Muscle of arm (tissue), 14 donors: ENCODE measurements at places on chromosomes 4 and X.

DNA sequence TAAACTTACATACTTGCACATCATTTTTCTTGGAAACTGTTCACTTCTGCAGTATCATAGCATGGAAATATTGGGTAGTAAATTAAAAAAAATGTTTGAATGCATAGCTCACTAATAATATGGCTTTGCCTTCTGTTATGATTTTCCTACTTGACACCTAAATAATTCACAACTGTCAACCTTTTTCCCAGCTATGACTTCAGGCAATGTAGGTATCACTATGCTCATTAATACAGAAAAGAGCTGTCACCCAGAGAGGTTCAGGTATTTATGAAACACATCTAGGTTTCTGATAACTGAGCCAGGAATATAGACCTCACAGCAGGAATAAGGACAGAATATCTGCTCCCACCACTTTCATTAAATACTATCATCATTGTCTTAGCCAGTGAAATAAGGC is 289.5 kb downstream of the ACTRT1 start:
- no peak for DNase-seq

GRCh38 chr4:23819041-23819511 is 70.8 kb downstream of the PPARGC1A start:
- no peak for DNase-seq

DNA sequence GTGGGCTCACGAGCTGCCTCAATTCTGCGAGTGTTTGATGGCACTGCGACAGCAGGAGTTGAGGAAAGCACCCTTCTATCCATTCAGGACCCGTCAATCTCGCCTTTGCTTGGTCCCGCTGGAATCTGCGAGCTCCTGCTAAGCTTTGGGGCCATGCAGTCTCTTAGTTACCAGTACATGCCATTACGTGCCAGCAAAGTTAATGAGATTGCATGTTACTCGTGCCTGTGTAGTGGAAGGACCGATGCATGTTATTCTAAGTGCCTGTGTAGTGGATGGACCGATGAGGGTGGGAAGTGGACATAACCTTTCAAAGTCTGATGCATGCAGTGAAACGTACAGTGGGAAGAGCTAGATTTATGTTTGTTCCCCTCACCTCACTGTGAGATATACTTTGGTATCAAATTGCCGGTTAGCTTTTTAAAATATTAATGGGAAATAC is 569 bp downstream of the RPS3A start:
- no peak for DNase-seq

- DNase-seq = no peak
Observed at GRCh38 chr4:53716011-53716410, 124.7 kb upstream of the LNX1 start.

- DNase-seq = no peak
Observed at GRCh38 chr4:1973218-1973617, 35.6 kb downstream of the NELFA start.

DNA sequence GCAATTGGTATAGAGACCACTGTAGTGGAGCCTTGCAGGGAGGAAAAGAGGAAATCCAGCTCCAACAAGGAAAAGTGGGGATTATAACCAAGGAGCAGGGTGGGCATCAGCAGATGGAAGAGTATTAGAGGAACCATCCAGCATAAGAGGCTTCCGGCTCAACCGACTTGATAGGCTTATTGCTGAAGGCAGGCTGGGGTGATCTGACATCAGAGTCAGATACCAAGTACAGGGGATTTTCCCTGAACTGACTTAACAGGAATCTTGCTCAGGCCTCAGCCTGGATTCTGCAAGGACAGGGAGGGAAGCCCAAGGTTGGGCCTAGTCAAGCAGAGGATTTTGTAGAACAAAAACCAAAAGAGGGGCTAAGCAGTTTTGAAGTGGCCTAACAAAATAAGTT is 129.6 kb downstream of the DCLK2 start:
- DNase-seq = no peak

DNA sequence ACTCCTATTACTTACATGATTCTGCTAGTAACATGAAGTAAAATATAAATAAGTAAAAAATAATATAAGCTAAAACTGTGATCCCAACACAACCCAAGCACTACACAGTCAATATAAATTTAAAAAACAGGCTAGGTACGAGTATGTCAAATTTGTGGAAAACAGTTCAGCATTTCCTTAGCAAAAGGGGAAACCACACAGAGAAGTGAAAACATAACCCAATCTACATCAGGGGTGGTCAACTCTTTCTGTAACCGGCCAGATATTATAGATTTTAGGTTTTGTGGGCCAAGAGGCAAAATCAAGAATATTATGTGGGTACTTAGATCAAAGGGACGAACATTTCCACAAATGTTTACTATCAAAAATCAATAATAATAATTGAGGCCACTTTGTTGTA is 70.1 kb downstream of the CHST7 start:
- DNase-seq = no peak

GRCh38 chr4:14726877-14727361 is 275.4 kb upstream of the CPEB2 start:
- no peak for DNase-seq
